SJCRH30 (cell line): ENCODE measurements at places on chromosomes 3 and 15. TPM values are rescaled to one million over a fixed set of nuclear protein-coding genes. Genes with fewer than 3 reads are reported as not detected.

DNA sequence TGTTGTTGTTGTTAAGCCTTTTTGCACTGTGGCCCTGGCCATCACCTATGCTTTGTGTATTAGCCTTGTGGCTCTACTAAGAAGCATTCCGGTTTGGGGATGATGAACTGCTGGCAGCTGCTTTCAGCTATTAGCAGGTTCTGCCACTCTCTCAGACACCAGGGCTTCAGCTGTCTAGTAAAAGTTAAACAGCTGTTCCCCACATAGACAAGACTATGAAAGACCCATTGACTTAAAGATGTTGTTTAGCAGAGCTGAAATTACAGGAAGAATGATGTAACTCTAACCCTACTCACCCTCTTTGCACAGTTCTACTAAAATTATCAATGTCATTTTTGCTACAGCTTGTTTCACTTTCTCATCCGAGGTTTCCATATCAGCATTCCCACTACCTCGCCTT is 131.2 kb upstream of the CGNL1 start:
- H3K27ac ChIP-seq = peak overlapping the region; percentile 92

DNA sequence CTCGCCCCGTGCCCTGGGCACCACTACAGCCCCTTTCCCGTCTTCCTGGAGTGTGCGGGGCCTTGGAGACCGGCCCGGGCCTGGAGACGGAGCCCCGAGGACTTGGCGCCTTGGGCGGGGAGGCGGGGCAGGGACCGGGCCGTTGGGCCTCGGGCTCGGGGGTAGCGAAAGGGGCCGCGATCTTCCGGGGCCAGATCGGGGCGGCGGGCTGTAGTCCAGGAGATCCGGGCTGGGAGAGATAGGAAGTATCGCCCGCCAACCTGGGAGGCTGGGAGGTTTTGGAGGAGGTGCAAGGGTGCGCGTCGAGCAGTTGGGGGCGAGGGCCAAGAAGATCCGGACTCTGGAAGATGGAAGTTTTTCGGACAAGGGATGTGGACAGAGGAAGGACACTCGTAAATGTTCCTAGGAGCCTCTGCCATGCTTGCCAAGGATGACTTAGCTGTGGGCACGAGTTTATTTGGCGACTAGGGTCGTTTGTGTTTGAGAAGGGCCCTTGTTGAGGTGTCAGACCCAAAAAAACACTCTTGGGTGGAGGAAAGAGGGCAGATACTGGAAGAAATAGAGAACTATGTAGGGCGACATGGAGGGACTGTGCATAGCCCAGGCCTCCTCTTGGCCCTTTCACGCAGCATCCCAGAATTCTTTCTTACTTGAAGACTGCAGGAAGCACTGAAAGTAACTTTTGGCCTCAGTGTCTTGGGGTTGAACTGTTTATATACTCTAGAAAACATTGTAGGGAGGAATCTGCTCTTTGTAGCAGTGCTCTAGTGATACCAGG is 712 bp downstream of the RTF1 start:
- no peaks in the 10 kb centered on the region for H3K36me3 ChIP-seq
- H3K4me3 ChIP-seq = peak overlapping the region; percentile 95
- H3K27ac ChIP-seq = peak overlapping the region; percentile 63
- DNase-seq = peak; percentile 54
- H3K4me1 ChIP-seq = no peaks in the 10 kb centered on the region
- no peaks in the 10 kb centered on the region for H3K27me3 ChIP-seq

- no peaks in the 10 kb centered on the region for H3K36me3 ChIP-seq
- no peak overlapping the region for H3K4me3 ChIP-seq
- H3K4me1 ChIP-seq = no peaks in the 10 kb centered on the region
These were observed 806.5 kb downstream of the IGSF11 start for GRCh38 chr3:118228151-118228550.

GRCh38 chr3:170414202-170414663 is 4.4 kb upstream of the CLDN11 start:
- peak; percentile 49 for DNase-seq
- H3K27ac ChIP-seq = no peak overlapping the region
- no peaks in the 10 kb centered on the region for H3K4me1 ChIP-seq
- H3K36me3 ChIP-seq = no peaks in the 10 kb centered on the region
- H3K4me3 ChIP-seq = no peak overlapping the region

Gene CLDN16
- not detected in 2 replicates for total RNA-seq

Gene PLA2G4E
- total RNA-seq = not detected in 2 replicates

DNA sequence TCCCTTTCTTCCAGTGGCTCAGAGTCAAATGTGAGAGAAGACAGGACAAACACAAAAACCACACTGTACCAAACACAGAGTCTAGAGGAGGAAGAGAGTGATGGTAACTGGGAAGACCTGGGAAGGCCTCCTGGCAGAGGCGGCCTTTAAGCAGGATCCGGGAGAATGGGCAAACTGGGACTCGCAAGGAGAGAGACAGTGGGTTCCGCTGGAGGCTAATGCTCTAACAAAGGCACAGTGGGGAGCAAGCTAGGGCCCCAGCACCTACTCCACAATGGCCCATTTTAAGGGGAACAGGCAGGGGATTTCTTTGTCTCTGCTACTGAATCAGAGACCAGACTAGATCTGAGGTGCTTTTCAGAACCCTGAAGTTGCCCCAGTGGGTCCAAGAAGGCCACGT is 81.4 kb upstream of the HES1 start:
- no peak for DNase-seq
- no peak overlapping the region for H3K27ac ChIP-seq
- H3K36me3 ChIP-seq = no peaks in the 10 kb centered on the region
- H3K4me3 ChIP-seq = no peak overlapping the region
- H3K27me3 ChIP-seq = no peaks in the 10 kb centered on the region

- no peak for DNase-seq
- no peaks in the 10 kb centered on the region for H3K27me3 ChIP-seq
- H3K36me3 ChIP-seq = no peaks in the 10 kb centered on the region
- no peaks in the 10 kb centered on the region for H3K4me1 ChIP-seq
- H3K4me3 ChIP-seq = no peak overlapping the region
These were observed 9.7 kb downstream of the SLC12A6 start for GRCh38 chr15:34327906-34328305.

- no peak overlapping the region for H3K4me3 ChIP-seq
- H3K36me3 ChIP-seq = no peaks in the 10 kb centered on the region
- peaks cover 21% of the 10 kb centered on the region for H3K4me1 ChIP-seq
- peak overlapping the region; percentile 91 for H3K27ac ChIP-seq
- no peaks in the 10 kb centered on the region for H3K27me3 ChIP-seq
- DNase-seq = no peak
These were observed 457.0 kb upstream of the ALCAM start for GRCh38 chr3:104909721-104910120.

DNA sequence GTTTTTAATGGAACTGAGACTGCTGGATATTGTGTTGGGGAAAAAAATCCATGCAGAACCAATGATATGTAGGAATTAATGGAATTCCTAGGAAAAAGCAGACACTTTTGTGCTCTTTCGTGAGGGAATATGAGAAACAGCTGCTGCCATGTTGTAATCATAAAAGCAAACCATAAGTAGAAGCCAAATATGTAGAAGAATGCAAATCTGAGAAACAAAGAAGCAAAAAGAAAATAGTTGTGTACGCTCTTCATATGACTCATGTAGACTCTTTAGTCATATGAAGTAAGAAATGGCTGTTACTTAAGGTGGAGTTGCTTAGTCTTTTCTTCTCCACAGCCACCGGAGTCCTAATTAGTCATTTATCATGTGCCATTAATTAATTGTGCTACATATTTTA is 298.6 kb upstream of the ZNF717 start:
- no peaks in the 10 kb centered on the region for H3K36me3 ChIP-seq
- H3K27ac ChIP-seq = no peak overlapping the region
- DNase-seq = no peak
- no peaks in the 10 kb centered on the region for H3K27me3 ChIP-seq
- no peak overlapping the region for H3K4me3 ChIP-seq

Gene CRABP1
- not detected in 2 replicates for total RNA-seq

DNA sequence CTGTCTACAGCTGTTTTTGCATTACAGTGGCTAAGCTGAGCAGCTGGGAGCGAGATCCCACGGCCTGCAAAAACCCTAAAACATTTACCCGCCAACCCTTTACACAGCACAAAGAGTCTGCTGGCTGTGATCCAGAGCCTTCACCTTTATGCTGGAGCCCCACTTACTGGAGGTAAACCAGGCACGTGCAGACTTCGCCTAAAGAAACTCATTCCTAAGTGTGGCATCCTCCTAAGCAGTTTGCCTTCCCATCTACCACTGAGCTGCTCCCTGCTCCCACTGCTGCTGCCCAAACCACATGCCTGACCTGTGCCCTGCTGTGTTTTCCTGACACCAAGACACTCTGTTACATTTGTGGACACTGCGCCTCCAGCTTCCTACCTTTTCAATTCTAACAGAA is 53.0 kb downstream of the CHSY1 start:
- peak overlapping the region; percentile 15 for H3K4me3 ChIP-seq
- H3K27ac ChIP-seq = peak overlapping the region; percentile 93
- H3K27me3 ChIP-seq = no peaks in the 10 kb centered on the region
- peaks cover 72% of the 10 kb centered on the region for H3K4me1 ChIP-seq
- DNase-seq = peak; percentile 59

DNA sequence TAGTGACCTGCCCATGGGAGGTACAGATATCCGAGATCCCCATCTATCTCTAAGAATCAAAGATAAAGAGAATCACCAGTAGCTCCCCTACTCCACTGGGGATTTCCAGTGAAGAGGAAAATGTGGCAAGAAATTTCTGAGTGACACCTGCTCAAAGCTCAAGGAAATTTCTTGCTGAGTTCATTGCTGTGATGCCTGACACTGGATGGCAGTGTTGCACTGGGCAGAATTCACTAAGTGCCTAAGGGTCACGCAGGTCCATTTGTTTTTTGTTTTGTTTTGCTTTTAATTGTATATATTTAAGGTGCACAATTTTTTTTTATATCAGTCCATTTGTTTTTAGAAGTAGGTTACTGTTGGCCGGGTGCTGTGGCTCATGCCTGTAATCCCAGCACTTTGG is 109.5 kb upstream of the KCNAB1 start:
- H3K4me3 ChIP-seq = no peak overlapping the region
- H3K36me3 ChIP-seq = no peaks in the 10 kb centered on the region
- no peak overlapping the region for H3K27ac ChIP-seq
- no peak for DNase-seq
- no peaks in the 10 kb centered on the region for H3K27me3 ChIP-seq

- H3K4me3 ChIP-seq = no peak overlapping the region
- peaks cover 17% of the 10 kb centered on the region for H3K4me1 ChIP-seq
- H3K27me3 ChIP-seq = no peaks in the 10 kb centered on the region
- no peak overlapping the region for H3K27ac ChIP-seq
These were observed 64.9 kb downstream of the ABHD5 start for GRCh38 chr3:43755516-43756200.

Gene PDIA5
- total RNA-seq = 14.7 and 16.1 TPM in 2 replicates
